Neural crest cell (in vitro differentiated cells): ENCODE measurements at places on chromosomes 3 and 15.
A peak's percentile ranks its signal among the peaks of the same experiment; 100 is the strongest.

DNA sequence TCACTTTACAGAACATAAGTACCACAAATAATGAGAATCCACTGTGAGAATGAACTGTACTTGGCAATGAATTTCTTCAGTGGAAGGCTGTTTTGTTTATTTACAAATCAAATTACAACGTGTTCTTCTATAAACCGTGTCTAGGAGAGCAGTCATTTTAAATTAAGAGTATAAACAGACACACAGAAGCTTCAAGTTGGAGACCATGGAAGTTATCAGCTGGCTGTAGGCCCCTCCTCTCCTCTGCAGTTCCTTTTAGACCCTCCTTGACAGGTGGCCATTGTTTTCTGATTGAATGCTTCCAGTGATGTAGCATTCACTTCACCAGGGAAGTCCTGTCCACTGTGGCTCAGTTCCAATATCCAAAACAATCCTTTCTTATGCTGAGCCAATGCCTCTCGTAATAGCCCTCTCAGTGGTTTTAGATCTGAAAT, 7.3 kb upstream of the MAPK6 start:
- no peak for DNase-seq

- DNase-seq = no peak
Measured at GRCh38 chr15:99509686-99510461, 55.9 kb upstream of the MEF2A start.

- DNase-seq = no peak
Measured at GRCh38 chr3:195746751-195747150, 26.0 kb downstream of the MUC20 start.

- peak; percentile 71 for DNase-seq
Measured at GRCh38 chr3:30199096-30199759, 407.2 kb upstream of the TGFBR2 start.

- no peak for DNase-seq
Measured at GRCh38 chr3:81352867-81353266, 408.6 kb downstream of the GBE1 start.

DNA sequence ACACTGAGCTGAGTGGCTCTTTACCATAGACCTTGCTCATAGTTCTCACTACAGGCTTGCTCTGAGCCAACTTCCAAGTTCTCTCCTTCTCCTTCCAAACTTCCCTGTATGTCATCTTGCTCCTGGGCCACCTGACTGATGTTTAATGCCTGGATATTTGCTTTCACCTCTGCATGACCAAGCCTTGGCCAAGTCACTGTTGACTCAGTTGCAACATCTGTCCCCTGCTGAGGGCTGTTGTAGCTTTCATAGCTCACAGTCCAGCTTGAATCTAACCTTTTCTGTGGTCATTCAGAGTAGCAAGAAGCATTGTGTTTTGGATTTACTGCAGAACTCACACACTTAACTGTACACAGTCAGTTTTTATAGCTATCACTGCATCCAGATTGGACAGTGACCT, 171.8 kb upstream of the ROPN1 start:
- DNase-seq = no peak

DNA sequence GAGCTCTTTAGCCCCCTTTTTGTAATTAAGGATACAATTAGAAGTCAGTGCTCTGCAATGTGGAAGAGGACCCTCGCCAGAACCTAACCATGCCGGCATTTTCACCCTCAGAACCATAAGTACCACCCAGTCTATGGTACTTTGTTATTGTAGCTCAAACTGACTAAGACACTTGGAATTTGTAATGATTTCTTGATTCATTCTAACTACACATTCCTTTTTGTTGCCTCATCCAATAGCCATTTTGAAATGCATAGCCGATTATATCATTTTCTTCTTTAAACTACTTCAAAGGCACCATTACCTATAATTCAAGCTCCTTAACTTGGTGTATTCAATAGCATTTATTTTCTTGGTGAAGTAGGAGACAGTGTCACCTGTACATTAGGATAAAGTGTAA, 61.4 kb downstream of the GLB1 start:
- no peak for DNase-seq
